ENCODE measurements at places on chromosomes 11 and 22. TPM values are rescaled to one million over a fixed set of nuclear protein-coding genes. Genes with fewer than 3 reads are reported as not detected.

- no peak for DNase-seq
Observed at GRCh38 chr11:34650528-34650927, 29.6 kb downstream of the EHF start.

The OR52N4 gene
- total RNA-seq: not detected

GRCh38 chr11:119030029-119030328 is 698 bp downstream of the SLC37A4 start:
- no peak for DNase-seq

- DNase-seq: no peak
Observed at GRCh38 chr11:117223741-117224689, 7.9 kb downstream of the PCSK7 start.

DNA sequence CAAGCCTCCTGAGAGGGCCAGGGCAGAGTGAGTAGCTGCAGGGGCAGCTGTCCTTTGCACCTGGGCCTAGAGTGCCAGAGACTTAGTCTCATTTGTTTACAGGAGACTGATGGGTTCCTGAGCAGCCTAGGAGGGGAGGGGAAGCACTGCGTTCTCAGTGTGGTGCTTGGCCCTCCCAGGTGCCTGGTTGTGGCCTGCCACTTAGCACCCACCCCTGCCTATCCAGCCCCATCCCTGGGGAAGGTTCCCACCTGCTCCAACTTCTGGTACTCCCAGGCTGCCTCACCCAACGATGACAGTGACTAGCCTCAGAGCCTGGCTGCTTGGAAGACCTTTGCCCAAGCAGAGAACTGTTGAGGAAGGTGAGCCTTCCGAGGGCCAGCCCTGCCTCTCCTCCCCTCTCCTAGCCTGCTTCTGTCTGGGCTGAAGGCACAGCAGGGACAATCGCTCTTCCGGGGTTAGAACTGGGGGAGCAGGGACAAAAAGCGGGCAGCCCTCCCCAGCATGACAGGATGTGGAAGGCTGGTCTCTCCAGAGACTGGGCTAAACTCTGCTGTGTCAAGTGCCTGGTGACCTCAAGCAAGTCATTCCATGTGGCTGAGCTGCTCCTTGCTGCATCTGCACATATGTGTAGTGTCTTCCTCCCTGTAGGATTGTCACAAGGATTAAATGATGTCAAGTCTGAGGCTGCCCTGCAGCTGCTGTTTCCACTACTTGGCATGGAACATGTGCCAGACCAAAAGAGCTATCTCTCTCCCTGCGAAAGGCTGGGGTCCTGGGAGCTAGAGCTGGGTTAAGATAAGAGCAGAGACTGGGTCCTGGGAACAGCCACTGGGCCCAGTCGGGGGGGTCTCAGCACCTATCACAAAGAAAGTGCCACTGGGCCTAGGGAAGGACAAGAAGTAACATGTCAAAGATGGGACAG is 9.9 kb downstream of the KCNQ1OT1 start:
- no peak for DNase-seq

GRCh38 chr22:38823076-38823475 is 20.8 kb downstream of the NPTXR start:
- no peak for DNase-seq

DNA sequence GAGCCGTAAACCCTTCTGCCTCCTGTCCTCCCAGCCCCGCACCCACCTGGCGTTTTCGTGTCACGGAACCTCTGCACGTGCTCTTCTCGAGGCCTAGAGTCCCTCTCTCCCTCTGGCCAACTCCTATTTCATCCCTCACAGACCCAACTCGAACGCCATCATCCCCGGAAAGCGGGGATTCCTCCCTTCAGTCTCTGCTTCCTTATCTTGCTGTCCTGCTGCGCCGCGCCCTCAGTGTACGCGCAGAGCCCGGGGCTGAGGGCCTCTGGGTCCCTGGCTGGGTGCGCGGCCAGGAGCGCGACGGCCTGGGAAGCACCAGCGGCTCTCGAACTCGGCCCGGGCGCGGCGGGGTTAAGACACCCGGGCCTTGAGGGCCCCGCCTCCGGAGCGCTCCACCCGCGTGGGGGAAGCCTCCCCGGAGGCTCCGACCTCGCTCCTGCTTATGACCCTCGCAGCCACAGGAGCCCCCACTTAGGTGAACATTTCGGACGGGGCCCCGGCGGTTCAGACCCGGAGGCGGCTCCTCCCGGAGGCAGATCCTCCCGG is 398 bp upstream of the ATG16L2 start:
- no peak for DNase-seq

DNA sequence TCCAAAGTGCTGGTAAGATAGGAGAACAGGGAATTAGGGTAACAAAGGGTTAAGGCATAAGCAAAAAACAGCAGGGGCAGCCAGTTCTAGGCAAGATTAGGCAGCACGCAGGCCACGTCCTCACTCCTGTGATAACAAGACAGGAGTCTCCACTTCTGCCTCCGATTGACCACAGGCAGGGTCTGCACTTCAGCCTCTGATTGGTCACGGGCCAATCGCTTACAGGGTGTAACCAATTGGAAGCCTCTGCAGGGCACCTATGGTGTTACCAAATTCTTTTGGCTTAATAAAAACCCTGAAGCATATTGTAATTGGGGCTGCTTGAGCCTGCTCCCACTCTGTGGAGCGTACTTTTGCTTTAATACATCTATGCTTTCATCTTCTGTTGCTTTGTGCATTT is 12.2 kb upstream of the GSTP1 start:
- no peak for DNase-seq

- DNase-seq: no peak
Observed at GRCh38 chr11:119726585-119727522, 2.1 kb downstream of the NECTIN1 start.

- no peak for DNase-seq
Observed at GRCh38 chr11:86769219-86769618, 31.1 kb upstream of the PRSS23 start.

GRCh38 chr22:28909375-28909774 is 26.0 kb downstream of the ZNRF3 start:
- no peak for DNase-seq

The TEAD1 gene
- 25.1 TPM for total RNA-seq

The VPREB1 gene
- total RNA-seq: not detected

DNA sequence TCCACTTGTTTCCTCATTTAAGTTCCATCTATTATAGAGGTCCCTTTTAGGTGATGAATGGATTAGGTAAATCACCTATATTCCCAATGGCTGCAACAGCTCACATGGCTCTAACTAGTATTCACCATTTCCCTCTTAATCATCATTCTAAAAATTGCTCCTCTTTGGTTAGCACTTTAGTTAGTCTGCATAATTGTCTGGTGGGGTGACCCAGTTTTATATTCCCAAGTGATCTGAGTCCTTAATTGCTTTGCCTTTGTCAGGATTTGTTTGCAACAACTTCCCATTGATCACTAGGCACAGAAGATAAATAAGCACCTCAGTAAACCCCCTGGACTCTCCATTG is 395.2 kb downstream of the RAB38 start:
- DNase-seq: no peak

DNA sequence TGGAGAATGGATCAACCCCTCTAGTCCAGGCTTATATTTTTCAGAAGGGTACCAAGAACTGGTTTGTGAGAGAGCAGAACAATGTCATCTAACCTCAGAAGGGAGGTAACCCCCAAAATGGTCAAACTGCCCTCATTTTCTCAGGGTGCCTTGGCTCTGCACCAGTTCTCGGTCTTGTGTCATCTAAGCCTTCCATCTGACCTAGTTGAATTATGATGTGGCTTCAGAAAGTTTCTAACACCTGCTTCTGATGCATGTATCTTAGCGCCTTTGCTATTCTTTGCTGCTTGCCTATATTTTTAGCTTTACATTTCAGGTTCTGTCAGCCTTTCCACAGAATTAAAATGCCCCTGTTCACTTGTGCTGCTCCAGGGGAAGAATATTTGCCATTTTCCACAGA is 91.7 kb upstream of the E2F8 start:
- no peak for DNase-seq

DNA sequence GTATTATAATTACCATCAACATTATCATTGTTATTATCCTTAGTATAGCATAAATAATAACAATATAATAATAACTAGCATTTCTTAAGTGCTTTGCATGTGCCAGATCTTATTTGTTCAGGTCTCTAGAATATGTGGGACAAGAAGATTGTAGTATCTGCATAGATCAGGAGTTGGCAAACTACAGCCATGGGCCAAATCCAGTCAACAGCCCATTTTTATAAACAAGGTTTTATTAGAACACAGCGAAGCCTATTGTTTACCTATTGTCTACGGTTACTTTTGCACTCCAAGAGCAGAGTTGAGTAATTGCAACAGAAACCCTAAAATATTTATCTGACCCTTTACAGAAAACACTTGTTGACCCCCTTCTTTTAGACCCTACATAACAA is 81.4 kb downstream of the SLC1A2 start:
- DNase-seq: no peak

DNA sequence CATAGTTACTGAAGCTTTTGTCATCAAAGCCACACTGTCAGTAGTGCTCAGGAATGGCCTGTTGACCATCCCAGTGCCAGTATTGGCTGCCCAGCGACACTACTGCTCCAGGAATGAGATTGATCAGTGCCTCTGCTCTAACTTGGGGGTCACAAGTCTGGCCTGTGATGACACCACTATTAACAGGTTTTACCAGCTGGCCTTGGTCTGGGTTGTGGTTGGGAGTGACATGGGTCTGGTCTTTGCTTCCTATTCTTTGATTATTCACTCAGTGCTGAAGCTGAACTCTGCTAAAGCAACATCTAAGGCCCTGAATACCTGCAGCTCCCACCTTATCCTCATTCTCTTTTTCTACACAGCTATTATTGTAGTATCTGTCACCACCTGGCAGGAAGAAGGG is 21.5 kb downstream of the OR56B4 start:
- DNase-seq: no peak

DNA sequence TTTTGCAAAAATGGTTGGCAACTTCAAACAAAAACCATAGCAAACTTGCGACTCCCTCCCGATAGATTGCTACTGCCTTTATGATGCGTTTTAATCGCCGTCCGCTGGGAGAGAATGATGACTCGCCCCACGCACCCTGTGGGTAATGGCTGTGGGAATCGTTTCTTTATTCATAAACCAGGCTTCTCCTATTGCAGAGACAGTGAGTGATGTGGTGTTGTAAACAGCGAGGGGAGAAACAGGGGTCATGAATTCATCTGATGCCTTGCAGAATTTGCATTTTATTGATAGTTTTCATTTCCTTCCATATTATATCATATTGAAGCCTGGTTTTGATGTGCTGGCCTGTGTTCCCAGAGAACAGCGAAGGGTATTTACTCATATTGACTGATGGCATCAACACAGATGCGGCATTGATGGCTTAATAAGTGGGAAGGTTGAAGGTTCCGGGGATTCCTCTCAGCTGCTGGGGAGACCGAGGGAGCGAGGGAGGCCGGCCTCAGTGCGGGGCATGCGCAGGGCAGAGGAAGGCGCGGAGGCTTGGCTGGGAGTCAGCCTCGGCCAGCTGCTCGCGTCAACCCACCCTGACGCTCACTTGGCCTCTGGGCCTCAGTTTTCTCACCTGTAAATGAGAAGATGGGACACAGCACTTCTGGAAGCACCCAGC is 41.3 kb downstream of the ARHGAP8 start:
- DNase-seq: no peak

DNA sequence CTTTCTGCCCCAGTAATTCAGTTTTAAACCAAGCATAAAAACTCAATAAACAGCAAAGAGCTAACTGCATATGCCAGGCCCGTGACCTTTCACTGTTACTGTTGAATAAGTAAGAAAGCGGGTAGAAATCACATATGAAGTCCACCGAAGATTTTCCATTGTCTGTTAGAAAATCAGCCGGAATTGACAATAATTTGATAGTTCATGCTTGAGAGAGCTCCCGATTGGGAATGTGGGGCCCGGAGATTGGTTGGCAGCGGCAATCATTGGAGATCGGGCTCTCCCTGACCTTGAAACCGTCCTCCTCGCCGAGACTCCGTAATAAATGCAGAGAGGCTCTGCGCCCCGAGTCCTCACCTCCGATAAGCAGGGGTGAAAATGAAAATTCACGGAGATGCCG is 709.6 kb downstream of the BRD1 start:
- no peak for DNase-seq

DNA sequence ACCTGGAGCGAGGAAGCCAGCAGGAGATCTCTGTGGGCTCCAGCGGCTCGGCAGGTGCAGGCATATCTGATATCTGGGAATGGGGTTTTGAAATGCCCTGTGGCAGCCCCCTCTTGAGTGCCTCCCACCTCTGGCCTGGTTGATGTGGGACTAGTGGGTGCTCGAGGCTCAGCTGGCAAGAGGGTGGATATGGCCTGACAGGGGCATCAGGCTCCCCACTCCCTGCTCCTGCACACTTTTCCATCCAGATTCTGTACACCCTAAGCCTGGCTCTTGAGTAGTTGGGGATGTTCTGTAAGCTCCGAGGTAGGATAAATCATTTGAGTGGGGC is 75.0 kb downstream of the SCN3B start:
- DNase-seq: no peak

DNA sequence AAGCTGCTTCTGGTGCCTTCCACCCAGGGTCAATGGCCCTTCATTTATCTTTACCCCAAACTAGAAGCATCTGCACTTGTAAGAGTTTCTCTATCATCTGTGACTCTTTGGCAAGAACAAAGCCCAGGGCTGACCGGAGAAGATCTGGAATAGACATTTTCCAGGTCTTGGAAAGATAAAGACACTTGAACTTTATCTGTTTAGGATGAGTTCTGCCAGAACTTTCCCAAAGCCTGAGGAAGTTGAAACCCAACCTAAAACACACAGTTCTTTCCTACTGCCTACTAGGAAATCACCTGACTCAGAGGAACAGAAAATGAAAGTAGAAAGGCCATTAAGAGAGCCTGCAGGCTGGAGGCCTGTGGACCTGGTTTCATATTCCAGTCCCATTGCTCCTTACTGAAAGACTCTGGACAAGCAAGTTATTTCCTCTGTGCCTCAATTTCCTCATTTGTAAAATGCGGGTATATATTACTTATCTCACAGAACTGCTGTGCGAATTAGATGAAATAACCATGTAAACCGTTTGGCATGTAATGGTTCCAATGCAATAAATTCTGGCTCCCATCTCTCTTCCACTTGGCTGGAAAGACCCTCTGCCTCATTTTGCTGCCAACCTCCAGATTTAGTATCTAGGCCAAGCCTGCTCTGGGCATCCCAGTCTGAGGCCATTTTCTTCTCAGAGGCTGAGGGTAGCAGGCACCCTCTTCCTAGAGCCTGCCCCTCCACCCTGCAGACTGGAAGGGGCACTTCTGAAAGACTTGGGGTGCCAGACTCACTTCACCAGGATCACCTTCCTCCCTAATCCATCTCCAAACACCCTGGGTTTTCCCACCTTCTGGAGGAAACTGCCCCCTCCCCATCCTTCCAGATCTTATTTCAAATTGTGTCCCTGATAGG is 1.2 kb downstream of the UBE2L6 start:
- no peak for DNase-seq

- DNase-seq: no peak
Observed at GRCh38 chr11:128039140-128040021, 548.0 kb downstream of the ETS1 start.

- DNase-seq: no peak
Observed at GRCh38 chr22:38291201-38291777, 18.5 kb upstream of the TMEM184B start.
